SK-N-SH (cell line): ENCODE measurements at places on chromosomes 6 and 20. TPM values are rescaled to one million over a fixed set of nuclear protein-coding genes. Genes with fewer than 3 reads are reported as not detected.

- no peak for DNase-seq
Observed at GRCh38 chr6:158920311-158920905, 79.6 kb downstream of the RSPH3 start.

ANKRD66 gene
- not detected in 2 replicates for polyA plus RNA-seq

GRCh38 chr20:20205862-20206236 lies 153.5 kb downstream of the CFAP61 start:
- DNase-seq, result no peak

GRCh38 chr20:34575756-34576155 lies 17.2 kb downstream of the MAP1LC3A start:
- no peak for DNase-seq

DNA sequence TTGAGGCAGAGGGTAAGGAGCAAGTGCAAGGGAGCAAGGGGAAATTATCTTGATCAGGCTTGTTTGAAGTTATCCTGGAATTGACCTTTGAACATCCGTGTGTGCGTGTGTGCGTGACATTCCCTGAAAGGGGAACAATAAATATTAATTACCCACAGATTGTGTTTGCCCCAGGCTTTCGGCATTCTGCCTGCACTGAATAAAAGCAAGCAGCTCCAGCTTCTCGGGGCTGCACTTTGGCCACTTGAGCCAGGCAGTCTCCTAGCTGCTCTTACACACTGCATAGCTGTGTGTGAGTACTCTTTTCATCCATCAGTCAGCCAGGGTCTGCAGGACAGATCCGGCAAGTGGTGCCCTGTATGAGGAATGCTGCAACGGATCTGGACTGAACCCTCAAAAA lies 107.7 kb upstream of the BTN3A2 start:
- no peak for DNase-seq
